GM12878 (cell line): ENCODE measurements at places on chromosomes 16 and 17.

DNA sequence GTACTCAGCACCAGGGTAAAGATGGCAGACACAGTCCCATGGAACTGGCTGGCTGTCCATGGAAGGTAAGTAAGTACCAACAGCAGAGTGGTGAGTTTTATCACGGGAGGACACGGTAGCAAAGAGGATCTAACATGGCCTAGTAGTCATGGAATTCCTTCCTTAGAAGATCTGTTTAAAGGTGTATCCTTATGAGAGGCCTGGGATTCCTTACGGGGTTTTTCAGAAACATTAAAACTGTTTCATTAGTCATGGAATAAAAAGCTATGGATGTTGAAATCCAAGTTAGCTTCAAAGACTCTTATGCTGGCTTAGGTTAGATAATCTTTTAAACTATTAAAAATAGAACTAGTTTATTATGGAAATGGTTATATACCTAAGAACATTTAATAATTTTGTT lies 7.4 kb downstream of the FTO start:
- DNase-seq: no peak

DNA sequence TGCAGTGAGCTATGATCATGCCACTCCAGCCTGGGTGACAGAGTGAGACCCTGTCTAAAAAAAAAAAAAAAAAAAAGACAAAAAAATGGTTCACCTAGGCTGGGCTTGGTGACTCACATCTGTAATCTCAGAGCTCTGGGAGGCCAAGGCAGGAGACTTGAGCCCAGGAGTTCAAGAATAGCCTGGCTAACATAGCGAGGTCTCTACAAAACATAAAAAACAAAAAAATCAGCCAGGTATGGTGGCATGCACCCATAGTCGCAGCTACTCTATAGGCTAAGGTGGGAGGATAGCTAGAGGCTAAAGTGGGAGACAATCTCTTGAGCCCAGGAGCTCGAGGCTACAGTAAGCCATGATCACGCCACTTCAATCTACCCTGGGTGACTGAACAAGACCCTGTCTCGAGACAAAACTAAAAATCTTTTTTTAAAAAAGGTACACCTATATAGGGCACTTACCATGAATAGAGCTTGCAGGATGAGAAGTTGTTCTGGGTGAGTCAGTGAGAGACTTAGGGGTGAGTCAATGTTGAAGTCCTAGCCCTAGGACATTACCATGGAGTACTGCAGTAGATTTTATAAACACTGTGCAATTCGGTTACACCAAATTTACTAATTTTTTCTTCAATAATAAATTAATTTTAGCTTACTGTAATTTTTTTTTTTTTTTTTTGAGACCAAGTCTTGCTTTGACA lies 19.0 kb downstream of the USP32 start:
- DNase-seq: no peak

GRCh38 chr16:84159800-84160199 lies 14.7 kb downstream of the DNAAF1 start:
- DNase-seq: no peak

- DNase-seq: peak; percentile 56
These were observed 19.8 kb downstream of the COX4I1 start for GRCh38 chr16:85819245-85819644.

DNA sequence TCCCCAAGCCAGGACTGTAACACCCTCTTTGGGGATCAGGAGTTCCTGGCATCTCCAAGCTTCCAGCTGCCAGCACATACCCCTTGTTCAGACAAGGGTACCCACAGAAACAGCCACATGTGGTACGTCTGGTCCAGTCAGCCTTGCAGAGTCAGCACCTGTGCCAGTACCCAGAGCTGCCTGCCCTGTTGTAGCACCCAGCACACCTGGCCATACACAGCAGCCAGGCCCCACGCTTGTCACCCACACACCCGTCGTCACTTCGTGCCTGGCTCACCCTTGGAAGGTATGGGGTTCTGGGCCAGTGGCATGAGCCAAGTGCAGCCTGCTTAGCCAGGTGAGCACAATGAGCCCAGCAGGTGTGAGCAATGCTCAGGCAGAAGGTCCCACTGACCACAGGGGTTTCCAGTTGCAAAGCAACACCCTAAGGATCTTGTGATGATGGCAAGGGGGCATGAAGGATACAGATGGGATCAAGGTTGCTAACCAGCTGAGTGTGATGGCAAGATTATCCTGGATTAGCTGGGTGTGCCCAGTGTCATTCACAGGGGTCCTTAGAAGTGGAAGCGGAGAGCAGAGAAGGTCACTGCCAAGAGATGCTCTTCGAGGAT lies 202.3 kb downstream of the CPPED1 start:
- DNase-seq: no peak

- no peak for DNase-seq
These were observed 156.0 kb downstream of the MAF start for GRCh38 chr16:79444572-79444971.

DNA sequence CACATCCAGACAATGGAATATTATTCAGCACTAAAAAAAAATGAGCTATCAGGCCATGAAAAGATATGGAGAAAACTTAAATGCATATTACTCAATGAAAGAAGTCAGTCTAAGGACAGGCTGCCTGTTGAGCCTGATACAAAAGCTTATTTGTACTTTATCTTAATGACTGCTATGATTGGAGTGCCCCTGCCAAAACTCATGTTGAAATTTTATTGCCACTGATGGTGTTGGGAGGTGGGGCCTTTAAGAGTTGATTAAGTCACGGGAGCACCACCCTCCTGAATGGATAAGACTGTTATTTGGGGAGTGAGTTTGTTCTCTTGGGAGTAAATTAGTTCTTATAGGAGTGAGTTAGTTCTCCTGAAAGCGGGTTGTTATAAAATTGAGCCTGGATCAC lies 9.9 kb downstream of the C17orf67 start:
- no peak for DNase-seq

DNA sequence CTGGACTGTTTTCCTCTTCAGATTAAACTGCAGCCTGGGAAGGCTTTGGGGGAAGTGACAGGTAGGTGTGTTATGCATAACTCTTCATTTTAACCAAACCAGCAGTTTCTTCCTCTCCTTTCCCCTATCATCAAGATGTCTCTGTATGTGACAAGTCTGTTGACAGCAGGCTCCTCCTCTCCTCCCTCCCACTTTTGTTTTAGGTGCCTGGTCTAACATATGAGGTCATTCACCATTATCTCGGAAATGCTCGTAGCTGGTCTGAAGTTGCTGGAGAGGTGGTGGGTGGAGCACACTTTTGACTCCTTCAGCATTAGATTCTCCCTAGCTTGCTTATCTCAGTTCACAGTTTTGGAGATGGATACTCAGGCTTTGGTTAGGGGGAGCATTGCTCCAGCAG lies 571.0 kb upstream of the EEF2KMT start:
- DNase-seq: no peak

DNA sequence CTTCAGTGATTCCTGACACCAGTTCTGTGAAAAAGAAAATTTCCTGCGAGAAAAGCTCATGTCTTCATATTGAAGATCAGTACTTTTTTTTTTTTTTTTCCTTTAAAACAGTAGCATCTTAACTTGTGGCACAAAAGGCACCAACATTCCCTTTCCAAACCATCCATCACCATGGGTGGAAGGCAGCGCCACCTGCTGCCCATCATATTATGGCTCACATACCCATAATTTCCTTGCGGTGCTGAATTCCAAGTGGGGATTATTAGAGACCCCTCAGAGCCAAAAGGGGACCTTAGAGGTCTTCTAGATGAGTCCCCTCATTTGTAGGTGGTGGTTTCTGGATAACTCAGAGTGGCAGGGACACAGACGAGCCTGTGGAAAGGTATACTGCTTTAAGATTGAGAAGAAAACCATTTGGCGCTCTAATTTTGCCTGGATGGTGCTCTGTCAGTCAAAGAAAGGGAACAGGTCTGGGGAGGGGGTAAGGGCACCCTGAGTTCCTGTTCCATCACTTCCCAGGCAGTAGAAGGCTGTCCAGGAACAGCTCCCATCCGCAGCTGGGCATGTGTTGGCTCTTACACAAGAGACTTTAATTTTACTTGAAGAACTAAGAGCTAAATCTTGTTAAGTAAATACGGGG lies 7.9 kb upstream of the SOST start:
- no peak for DNase-seq

DNA sequence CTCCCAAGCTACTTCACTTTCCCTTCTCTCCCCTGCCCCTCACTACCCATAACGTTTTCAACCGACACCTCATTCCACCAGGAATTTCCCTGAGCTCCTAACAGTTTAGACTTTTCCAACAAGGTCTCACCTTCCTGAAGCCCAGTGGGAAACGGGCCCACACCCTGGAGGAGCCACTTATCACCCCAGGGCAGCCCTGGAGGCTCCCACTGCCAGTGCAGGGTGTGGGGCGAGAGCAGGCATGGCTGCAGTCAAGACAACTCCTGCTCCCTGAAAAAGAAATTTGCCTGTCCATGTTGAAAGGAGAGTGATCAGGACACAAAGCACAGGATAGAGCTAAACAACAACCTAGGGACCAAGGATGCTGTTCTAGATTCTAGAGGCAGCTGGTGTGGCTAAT lies 1.7 kb upstream of the CCNF start:
- no peak for DNase-seq

GRCh38 chr16:81097230-81097629 lies 1.0 kb upstream of the GCSH start:
- DNase-seq: no peak

GRCh38 chr17:50689956-50690886 lies 17.5 kb downstream of the ANKRD40 start:
- DNase-seq: no peak

GRCh38 chr17:67600408-67600807 lies 117.3 kb upstream of the NOL11 start:
- DNase-seq: no peak

DNA sequence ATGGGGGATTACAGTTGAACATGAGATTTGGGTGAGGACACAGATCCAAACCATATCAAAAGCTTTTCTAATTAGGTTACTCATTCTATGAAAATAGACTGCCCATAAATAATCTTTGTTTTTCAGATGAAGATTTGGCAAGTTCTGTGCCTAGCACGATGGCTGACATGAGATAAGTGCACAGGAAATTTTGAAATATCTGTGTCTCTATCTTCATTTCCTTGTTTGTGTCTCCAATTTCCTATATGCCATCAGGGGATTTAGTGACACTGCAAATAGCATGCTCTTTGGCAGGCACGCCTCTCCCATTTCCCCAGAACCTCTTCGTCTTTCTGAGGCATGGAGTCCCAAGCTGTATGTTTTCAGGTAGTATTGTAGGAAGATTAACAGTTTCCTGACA lies 544.6 kb downstream of the CDH13 start:
- DNase-seq: no peak

DNA sequence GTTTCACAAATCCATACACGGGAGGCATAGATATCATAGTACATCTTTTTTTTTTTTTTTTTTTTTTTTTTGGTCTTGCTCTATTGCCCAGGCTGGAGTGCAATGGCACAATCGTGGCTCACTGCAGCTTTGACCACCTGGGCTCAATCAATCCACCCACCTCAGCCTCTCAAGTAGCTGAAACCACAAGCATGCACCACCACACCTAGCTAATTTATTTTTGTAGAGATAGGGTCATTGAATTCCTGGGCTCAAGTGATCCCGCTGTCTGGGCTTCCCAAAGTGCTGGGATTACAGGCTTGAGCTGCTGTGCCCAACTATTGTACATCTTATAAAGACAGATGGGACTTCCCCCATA lies 3.5 kb upstream of the RAPGEFL1 start:
- DNase-seq: no peak

- no peak for DNase-seq
These were observed 13.3 kb downstream of the SRCIN1 start for GRCh38 chr17:38592487-38592886.

- no peak for DNase-seq
These were observed 22.5 kb downstream of the SLC38A10 start for GRCh38 chr17:81272616-81273015.

DNA sequence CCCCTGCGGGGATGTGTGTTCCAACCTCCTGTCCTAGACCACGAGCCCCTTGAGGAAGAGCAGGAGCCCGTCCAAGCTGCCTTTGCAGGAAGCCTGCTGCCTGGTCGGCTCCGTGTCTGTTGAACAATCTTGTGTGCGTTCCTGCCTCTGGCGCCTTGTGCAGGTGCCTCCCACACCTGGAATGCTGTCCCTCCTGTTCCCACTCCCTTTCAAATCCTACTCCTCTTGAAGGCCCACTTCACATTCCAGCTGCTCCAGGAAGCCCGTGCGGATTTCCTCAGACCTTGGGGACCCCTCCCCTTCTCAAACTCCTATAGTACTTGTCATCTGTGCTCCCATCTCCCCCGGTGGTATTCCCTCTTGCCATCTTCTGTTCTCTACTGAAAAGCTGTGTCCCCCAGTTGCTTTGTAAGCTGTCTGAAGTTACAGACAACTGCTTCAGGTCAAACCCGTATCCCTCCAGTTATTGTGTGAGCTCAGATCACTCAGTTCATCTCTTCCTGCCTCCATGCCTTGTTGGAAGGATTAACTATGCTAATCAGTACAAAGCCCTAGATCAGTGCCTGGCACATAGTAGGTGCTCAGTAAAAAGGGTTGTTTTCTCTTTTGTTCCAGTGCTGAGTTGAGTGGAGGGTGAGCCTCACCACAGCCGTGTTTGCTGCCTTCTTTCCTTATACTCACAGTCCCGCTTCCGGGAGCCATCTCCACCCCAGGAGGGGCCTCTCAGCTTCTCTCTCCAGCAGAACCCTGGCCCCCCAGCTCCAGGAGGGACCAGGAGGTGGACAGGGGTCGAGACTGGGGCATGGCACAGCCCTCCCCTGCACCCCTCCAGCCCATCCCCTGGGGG lies 241.8 kb upstream of the CIBAR2 start:
- no peak for DNase-seq

DNA sequence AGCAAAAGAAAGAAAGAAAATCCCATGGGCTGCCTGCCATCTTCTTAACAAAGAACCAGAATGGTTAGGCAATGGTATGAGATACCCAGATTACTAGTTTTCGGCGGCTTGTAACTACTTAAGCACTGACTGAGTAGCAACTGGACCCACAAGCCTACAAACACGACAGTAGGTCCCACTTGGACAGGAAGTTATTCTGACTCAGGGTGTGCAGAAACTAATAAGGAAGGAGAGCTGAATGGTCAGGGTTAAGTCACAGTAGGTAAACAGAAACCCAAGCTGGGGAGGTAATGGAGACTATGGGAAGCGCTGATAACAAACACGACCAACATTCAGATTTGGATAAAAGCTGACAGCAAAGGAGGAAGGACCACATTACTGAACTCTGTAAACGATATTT lies 10.4 kb upstream of the HLF start:
- DNase-seq: no peak

- no peak for DNase-seq
These were observed 170.1 kb upstream of the CDH13 start for GRCh38 chr16:82456683-82457082.

DNA sequence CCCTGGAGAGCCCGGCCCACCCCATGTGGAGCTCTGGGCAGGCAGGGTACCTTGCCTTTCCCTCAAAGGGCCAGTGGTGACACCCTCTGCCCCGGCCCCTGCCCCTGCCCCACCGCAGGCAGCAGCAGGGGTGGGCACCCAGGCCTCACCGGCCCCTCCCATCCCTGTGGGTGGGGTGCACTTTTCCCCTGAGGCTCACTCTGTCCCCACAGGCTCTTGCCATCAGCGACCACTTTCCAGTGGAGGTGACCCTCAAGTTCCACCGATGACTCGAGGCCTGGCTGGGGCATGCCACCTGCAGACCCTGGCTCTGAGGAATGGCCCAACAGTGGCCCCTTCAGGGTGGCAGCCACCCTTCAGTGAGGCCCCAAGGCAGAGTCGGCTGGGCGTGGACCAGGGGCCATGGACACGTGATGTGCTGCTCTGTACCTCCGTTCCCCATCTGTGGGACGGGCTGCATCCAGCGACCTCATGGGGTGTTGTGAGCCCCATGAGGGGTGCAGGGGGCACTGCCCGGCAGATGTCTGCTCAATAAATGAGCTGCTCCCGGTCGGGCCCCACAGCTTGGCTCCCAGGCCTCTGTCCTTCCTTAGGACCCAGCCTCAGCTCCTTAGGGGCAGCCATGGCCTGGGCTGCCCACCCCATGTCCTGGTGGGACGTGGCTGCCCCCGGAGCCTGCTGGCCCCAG lies 2.0 kb downstream of the DNASE1L2 start:
- no peak for DNase-seq
